IMR-90 (cell line): ENCODE measurements at places on chromosomes 1 and 21. TPM values are rescaled to one million over a fixed set of nuclear protein-coding genes. Genes with fewer than 3 reads are reported as not detected.
A peak's percentile ranks its signal among the peaks of the same experiment; 100 is the strongest.

GRCh38 chr1:76666499-76666898 is 200.8 kb upstream of the ST6GALNAC5 start:
- DNase-seq, result no peak

GRCh38 chr1:78836726-78837125 is 169.8 kb downstream of the ADGRL4 start:
- no peak for DNase-seq

DNA sequence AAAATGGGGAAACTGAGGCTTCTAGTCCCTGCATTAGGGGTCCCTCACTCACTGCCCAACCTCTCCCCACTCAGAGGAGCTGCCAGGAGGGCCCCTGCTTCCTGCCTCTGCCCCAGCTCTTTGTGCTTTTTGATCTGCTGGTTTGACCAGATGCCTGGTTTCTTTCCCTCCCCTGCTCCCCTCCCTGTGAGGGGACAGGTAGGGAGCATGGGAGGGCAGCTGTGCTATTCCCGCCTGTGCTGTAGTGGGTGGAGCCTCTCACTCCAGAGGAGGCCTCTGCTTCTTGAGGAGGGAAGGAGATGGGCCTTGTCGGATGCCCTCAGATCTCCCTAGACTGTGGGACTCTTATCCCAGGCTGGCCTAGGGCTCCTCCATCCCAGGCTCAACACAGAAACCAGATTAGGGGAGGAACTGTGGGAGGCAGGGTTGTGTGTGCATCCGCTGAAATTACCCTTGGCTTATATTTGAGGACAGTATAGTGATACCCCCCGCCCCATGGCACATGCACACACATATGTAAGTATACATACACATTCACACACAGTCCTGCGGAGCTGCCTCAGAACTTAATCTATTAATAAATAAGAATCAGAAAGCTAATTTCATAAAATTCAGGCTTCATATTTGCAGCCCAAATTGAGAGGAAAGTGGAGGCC is 4.6 kb downstream of the BOLA1 start:
- DNase-seq, result no peak

- peak; percentile 61 for DNase-seq
Measured at GRCh38 chr1:17121881-17122280, 2.6 kb upstream of the PADI2 start.

TTC13 gene
- 8.9 and 9.1 TPM in 2 replicates for total RNA-seq

GRCh38 chr1:27873671-27874384 is 1.5 kb downstream of the THEMIS2 start:
- no peak for DNase-seq

GRCh38 chr1:9996624-9997582 is at the start of gene RBP7:
RBP7 (plus strand) TSS chr1:9997228; CDS start chr1:9997259, 31 bp downstream.
- no peak for DNase-seq

DNA sequence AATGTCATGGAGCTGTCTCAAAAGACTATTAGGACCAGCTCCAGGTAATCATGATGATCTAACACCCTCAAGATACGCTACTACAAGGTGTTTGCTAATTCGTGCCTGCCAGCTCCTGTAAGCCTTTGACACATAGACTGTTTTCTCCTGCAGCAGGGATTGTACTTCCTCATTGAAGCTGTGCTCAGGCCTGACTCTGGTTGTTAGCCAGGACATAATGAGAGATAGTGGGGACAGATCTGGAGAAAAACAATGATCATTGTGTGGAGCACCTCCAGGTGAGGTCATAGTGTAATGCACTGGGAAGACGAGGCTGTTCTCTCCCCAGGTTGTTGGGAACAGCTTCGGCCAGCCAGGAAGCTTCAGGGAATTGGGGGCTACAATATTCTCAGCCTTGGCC is 94.6 kb downstream of the SETD4 start:
- no peak for DNase-seq

GRCh38 chr1:52239708-52240001 is 97.8 kb downstream of the ZFYVE9 start:
- DNase-seq, result no peak

DNA sequence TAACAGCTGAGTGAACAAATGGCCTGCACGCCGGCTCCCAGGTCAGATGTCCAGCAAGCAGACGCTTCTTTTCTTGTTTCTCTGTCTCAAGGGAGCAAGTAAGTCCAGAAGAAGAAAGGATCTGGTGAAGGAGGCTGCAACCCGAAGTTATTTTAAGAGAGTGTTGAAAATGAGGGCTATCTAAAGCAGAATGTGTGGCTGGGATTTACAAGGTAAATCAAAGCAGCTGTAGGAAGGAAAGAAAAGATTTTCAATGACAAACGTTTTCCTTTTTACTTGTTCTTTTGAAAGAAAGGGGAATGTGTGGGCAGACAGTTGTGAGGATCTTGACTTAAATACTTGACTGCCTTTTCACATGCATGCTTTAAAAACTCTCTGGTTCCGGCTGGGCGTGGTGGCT is 311.5 kb downstream of the KIF26B start:
- no peak for DNase-seq

- no peak for DNase-seq
Measured at GRCh38 chr1:62221171-62221570, 26.5 kb downstream of the L1TD1 start.

DNA sequence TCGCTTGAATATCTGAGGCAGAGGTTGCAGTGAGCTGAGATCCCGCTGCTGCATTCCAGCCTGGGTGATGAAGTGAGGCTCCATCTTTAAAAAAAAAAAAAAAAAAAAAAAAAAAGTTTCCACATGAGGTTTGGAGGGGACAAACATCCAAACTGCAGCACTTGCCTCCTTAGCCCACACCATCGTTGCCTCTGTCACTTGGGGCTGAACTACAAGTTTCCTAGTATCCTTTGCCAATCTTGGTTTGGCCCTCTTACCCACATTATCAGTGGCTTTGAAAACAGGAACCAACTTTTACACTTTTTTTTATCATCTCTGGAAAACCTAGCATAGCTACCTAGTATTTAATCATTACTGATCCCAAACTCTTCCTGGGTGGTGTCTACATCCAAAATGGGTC is 59.2 kb downstream of the CLSTN1 start:
- DNase-seq, result no peak

- DNase-seq, result no peak
Measured at GRCh38 chr1:157487096-157487495, 65.2 kb downstream of the FCRL5 start.

DNA sequence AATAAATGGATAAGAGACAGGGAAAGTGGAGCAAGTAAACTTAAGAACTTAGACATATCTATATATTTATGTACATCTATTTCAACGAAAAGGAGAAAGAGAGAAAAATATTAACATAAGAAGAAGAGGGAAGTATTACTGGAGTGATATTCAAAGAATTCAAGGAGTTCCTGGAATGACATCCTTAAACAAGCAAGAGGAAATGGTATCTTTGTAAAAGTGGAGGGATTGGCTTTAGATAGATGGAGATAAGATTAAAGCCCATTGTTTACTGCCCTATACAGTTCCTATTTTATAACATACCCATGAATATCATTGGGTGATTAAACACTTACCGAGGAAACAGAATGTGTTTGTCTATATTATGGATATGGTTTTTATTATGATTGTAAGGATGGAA is 1036.3 kb downstream of the TTLL7 start:
- no peak for DNase-seq

GBP6 gene
- not detected in 2 replicates for total RNA-seq

LMOD1 gene
- total RNA-seq, result 44.4 and 53.2 TPM in 2 replicates

CENPF gene
- total RNA-seq, result 51.8 and 80.0 TPM in 2 replicates

DNA sequence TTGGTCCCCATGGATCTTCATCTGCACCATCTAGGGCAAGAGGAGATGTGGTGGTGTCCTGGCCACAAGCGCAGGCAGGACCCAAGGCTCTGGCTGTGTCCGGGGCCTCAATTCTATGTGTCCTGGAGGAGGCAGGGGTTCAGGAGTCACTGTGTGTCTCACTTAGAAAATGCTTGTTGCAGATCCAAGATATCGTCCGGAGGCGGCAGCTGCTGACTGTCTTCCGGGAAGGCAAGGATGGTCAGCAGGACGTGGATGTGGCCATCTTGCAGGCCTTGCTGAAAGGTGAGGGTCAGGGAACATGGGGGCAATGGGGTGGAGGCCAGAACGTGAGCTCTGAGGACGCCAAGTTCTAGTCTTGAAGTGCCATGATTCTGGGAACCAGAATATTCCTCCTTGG is 29.1 kb downstream of the TRPM2 start:
- DNase-seq, result no peak

DNA sequence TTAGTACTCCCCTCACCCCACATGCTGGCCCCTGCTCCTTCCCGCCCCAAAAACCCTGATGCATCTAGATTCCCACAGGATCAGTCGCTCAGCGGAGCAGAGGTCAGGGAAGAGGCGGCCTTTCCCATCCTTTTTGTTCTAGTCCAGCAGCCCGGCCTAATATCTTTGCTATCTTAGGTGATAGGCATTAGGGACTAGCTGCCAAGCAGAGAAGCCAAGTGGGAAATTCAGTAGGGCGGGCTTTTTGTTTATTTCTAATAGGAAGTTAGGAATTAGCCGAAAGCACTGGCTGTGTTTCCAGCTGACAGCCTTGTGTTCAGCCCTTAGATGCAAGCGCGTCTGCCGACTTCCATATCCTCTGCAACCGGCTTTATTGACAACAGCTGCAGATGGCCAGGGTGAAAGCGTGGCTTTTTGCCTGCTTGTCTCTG is 59.0 kb upstream of the BCAR3 start:
- DNase-seq, result peak; percentile 35

DNA sequence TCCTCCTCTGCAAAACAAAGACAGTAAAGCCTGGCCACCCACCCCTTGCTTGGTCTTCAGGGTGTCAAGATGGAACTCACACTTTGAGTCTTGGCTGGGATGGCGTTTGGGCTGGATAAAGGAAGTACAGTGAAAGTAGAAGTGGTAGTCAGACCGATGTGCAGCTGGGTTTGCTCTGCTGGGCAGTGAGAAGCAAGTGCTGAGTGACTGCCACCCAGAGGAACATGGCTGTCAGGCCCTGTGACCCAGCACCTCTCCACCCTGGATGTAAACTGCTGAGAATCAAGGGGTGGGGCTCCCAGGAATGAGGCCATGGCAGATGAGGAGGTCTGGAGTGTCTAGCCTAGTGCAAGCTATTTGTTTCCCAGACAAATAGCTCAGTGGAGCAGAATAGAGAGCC is 51.2 kb downstream of the POFUT2 start:
- no peak for DNase-seq

- DNase-seq, result peak; percentile 45
Measured at GRCh38 chr1:54172614-54173599, 20.1 kb upstream of the CDCP2 start.

GRCh38 chr1:68745451-68745850 is 248.6 kb upstream of the DEPDC1 start:
- no peak for DNase-seq

GRCh38 chr21:45347712-45348499 is 57.1 kb upstream of the COL18A1 start:
- DNase-seq, result no peak

FCAMR gene
- not detected in 2 replicates for total RNA-seq

- no peak for DNase-seq
Measured at GRCh38 chr21:46634427-46634826, 1.0 kb upstream of the PRMT2 start.

DNA sequence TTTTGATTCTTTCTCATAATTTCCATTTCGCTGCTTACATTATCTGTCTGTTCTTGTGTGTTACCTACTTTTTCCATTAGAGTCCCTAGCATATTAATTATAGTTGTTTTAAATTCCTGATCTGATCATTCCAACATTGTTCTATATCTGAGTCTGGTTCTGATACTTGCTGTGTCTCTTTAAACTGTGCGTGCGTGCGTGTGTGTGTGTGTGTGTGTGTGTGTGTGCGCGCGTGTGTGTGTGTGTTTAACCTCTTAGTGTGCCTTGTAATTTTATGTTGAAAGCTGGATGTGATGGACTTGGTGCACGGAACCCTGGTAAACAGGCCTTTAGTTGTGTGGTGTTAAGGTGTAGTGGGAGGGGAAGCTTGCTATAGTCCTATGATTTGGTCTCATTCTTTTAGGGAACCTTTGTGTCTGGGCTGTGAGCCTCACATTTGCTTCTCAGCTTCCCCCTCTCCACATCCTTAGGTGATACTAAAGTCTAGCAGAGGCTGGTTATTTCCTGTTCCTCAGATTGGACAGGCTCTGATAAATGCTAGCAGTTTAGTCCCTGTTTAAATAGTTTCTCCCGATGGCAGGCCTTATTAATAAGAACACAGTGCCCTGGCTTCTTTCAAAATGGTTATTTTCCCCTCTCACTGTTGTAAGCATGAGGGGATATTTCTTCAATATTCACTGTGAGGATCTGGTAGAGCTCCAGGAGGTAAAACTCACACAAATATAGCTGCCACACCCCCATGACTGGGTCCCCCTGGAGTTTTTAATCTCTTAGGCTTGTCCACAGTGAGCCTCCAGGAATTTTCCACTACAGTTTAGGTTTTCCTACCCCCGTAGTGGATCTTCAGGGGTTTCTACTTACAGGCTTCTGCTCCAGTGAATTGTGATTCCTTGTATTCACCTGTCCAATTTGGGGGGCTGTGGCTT is 118.3 kb downstream of the GALNT2 start:
- DNase-seq, result no peak

DNA sequence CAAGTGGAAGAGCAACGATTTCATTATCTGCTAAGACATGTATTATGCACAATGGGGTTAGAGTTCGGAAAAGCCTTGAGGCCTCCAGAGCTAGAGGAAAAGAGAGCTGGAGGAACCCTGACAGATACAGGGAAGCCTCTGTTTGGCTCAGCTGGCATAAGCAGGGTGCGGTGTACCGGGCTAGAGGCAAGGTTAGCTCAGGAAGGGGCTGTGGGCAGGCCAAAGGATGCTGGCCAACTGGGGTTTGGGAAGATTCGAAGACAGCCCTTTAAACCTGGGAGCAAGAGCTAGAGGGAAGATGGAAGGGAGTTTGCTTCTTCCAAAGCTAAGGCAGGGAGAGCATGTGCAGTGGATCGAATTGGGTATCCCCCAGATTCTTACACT is 107.6 kb upstream of the TLR5 start:
- no peak for DNase-seq

- peak; percentile 97 for DNase-seq
Measured at GRCh38 chr1:94739521-94740061, 80.6 kb upstream of the SLC44A3 start.

- peak; percentile 87 for DNase-seq
Measured at GRCh38 chr1:226308723-226309397, at the start of gene LIN9. LIN9 (minus strand) TSS chr1:226309164; CDS start chr1:226309139, 25 bp downstream.

OR6K3 gene
- total RNA-seq, result not detected in 2 replicates

- peak; percentile 77 for DNase-seq
Measured at GRCh38 chr1:27858072-27858948, 14.0 kb upstream of the THEMIS2 start.

TLCD4 gene
- total RNA-seq, result 0.36 and 0.83 TPM in 2 replicates

GRCh38 chr1:209305221-209305954 is 278.1 kb upstream of the CAMK1G start:
- DNase-seq, result no peak

DNA sequence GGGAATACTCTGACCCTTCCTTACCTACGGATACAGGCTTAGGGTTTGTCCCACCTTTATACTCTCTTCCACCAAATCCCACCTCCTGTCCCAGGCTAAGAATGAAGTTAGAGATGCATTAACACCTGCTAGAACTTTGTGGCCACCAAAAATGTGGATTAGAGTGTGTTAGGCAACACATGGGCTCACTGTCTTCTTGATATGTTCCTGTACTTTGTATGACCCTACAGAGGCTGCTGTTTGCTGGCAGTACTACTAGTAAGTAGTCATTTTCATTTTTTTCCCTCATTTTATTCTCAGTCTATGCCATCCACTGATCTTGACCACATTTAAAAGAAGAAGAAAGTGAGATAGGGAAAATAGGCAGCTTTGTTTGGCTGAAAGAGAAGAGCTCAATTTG is 21.0 kb upstream of the TMEM39B start:
- no peak for DNase-seq

TEKT2 gene
- total RNA-seq, result 0.18 TPM in 1 of 2 replicates, not detected in the other
